SW480 (cell line): ENCODE measurements at places on chromosomes 2 and 18.
A peak's percentile ranks its signal among the peaks of the same experiment; 100 is the strongest.

DNA sequence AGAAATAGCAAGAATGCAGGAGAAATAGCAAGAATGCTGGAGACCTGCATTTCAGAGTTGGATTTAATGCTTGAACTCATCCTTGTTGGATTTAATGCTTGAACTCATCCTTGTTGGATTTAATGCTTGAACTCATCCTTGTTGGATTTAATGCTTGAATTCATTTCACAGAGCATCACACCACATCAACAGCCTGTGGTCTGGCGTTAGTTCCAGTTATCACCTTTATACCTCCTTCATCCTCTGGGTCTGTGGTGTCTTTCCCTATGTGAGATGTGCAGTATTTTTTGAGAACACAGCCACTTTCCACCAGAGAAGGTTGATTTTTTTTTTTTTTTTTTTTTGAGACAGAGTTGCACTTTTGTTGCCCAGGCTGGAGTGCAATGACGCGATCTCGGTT lies 546.4 kb upstream of the SOX11 start:
- DNase-seq: no peak

DNA sequence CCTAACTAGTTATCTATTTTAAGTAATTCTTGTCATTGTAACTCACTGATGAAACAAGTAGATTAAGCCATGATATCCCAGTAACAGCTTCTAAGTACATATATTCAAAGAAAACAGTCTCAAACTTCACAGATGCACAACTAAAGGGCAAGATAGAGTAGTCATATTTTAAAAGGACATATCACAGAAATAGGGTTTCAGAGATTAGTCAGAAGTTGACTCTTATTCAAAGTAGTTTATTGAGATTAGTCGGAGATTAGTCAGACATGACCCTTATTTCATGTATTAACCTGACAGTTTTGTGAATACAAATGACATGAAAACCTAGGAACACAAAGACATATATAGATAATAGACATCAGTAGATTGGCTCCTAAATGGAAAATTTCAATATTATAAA lies 15.9 kb upstream of the CHAC2 start:
- DNase-seq: no peak

DNA sequence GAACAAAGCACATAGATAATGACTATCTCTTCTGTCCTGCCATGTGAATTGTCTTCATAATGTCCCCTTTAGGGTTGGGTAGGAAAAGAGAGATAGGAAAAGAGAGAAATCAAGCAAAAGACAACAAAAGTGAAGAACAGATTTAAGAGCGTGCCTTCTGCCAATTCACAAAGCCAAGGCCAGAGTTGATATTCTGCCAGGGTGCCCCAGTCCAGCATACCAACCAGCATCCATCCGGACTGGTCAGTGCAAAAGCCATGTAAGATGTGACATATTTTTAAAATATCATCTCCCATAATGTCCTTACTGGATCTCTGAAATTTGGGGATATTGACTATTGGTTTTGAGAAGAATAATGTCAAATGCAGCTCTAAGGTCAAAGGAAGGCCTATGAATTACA lies 35.7 kb upstream of the KLF7 start:
- no peak for DNase-seq

- DNase-seq: peak; percentile 29
Measured at GRCh38 chr2:76316691-76317090, 606.0 kb upstream of the GCFC2 start.

- no peak for DNase-seq
Measured at GRCh38 chr2:323035-323434, 35.1 kb upstream of the ALKAL2 start.

- no peak for DNase-seq
Measured at GRCh38 chr2:195675783-195676427, 18.9 kb downstream of the SLC39A10 start.

GRCh38 chr2:210527286-210527685 lies 29.1 kb upstream of the CPS1 start:
- no peak for DNase-seq

DNA sequence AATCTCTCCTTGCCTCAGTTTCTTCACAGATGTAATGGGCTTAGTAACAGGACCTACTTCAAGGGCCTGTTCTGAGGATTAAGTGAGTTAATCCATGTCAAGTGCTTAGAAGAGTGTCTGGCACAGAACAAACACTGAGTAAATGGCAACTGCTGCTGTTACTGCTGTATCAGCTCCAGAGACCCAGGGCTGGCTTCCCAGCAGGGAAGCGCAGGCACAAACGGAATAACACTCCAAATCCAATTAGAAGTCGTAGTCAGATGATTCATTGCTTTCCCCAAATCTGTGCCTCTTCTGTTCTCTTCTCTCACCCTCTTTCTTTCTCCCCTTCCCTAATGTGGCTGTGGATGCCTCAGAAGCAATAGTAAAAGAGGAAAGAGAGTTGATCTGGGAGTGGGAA lies 101.1 kb upstream of the FZD7 start:
- no peak for DNase-seq
